Osteoblast (primary cell): ENCODE measurements at places on chromosomes 12 and 14.

- DNase-seq = no peak
Observed at GRCh38 chr14:74418031-74418430, 8.0 kb downstream of the SYNDIG1L start.

- DNase-seq = peak; percentile 99
Observed at GRCh38 chr12:123150744-123151456, at the start of gene PITPNM2. TSS of gene PITPNM2 (minus strand) at chr12:123151090. CDS start at chr12:123034590, 116,500 bp downstream.

GRCh38 chr14:62436261-62436660 lies 609.0 kb downstream of the KCNH5 start:
- no peak for DNase-seq

GRCh38 chr12:56990648-56991318 lies 15.6 kb downstream of the ZBTB39 start:
- no peak for DNase-seq

- DNase-seq = no peak
Observed at GRCh38 chr12:27460471-27460978, 14.0 kb downstream of the SMCO2 start.

DNA sequence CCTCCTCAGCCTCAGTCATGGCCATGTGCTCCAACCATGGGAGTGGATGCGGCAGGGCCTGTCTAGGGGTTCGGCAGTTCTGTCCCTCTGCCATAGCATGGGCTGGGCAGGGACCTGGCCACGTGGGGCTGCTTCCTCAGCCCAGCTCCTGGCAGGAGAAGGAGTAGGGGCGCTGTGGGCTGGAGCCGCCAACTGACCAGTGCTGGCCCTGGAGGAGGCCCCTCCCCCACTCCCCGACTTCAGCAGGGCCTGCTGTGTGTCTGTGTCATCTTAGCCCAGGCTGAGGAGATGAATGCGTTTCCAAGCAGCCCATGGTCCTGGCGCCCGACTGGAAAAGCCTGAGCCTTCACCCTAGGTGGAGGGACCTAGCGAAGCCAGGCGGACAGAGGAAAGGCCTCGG lies 2.7 kb upstream of the PACS2 start:
- peak; percentile 68 for DNase-seq

GRCh38 chr14:50932592-50933495 lies 11.4 kb downstream of the PYGL start:
- no peak for DNase-seq

DNA sequence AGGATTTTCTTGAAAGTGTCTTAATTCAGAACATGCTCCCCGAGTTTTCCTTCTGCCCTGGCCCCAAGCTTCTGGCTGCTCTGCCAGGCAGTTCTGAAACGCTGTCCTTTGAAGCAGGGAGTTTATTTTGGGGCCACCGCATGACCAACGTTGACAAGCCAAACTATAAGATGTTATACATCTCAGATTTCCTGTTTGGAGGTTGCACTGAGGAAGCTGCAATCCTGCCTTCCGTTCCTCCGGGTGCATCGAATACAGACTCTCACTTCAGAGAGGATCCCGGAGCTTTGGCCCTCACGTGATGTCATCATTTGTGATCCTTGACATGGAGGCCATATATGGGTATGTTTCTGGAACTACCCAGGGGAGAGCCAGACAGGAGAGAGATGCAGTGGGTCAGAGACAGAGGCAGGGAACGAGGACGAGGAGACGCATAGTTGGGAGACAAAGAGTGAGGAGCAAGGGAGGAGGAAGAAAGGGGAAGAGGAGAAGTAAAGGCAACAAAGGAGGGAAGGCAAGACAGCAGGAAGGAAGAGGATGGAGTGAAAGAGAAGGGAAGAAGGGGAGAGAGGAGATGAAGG lies at the start of gene ASB2:
Gene ASB2 (minus strand): TSS at position 94 of the 581 bp plus-strand sequence. CDS start 12,031 bp downstream, outside the sequence.
- DNase-seq = peak; percentile 74

- DNase-seq = peak; percentile 76
Observed at GRCh38 chr12:131829356-131829747, 1.2 kb downstream of the MMP17 start.

GRCh38 chr14:26379951-26380350 lies 217.9 kb downstream of the NOVA1 start:
- DNase-seq = no peak

DNA sequence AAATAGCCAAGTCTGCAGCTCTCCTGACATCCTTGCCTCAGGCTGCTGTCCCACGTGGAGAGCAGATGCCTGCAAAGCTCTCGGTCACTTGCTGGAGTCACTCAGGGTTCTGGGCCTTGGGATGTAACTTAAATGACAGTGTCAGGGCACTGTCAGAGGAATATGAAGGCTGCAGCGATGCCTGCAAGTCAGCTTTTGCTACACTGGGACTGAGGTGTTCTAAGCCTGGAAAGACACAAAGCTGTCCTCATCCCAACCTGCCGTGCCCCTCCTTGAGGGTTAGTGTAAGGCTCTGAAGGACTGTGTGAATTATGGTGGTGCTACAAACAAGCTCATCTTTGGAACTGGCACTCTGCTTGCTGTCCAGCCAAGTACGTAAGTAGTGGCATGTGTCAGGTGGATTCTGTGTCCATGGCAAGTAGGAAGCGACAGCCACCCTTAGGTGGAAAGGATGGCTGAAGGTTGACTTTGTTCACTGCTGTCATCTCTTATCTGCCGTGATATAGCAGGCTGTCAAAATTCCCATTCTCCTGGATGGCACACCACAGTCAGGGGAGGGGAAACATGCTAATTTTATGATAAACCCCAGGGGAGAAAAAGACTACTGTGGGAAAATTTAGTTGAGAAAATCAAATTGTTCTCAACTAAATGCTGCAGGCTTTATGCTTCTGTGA lies 79.9 kb downstream of the DAD1 start:
- DNase-seq = no peak

GRCh38 chr12:57093415-57094207 lies 4.7 kb downstream of the NAB2 start:
- DNase-seq = peak; percentile 99

- DNase-seq = no peak
Observed at GRCh38 chr14:71856199-71856919, 75.9 kb upstream of the RGS6 start.

GRCh38 chr12:104630230-104630670 lies 173.5 kb downstream of the CHST11 start:
- no peak for DNase-seq

GRCh38 chr12:72295101-72295500 lies 22.9 kb downstream of the TRHDE start:
- DNase-seq = no peak

DNA sequence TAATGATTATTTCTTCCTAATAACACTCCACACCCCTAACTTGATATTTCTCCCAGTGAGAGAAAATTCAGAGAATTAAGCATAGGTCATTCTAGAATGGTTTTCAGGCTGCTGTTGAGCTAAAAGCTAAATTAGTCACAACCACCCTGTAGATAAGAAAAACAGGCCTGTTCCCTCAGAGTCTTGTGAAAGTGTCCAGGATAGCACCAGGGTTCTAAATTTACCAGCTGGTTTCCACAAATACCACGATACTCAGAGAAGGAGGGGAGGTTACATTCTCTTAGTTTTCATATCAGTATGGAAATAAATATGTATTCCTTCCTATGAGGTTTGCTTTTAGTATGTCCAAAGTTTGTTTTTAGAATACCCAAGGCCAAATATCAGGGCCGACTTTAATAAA lies 66.0 kb upstream of the YARS2 start:
- no peak for DNase-seq

DNA sequence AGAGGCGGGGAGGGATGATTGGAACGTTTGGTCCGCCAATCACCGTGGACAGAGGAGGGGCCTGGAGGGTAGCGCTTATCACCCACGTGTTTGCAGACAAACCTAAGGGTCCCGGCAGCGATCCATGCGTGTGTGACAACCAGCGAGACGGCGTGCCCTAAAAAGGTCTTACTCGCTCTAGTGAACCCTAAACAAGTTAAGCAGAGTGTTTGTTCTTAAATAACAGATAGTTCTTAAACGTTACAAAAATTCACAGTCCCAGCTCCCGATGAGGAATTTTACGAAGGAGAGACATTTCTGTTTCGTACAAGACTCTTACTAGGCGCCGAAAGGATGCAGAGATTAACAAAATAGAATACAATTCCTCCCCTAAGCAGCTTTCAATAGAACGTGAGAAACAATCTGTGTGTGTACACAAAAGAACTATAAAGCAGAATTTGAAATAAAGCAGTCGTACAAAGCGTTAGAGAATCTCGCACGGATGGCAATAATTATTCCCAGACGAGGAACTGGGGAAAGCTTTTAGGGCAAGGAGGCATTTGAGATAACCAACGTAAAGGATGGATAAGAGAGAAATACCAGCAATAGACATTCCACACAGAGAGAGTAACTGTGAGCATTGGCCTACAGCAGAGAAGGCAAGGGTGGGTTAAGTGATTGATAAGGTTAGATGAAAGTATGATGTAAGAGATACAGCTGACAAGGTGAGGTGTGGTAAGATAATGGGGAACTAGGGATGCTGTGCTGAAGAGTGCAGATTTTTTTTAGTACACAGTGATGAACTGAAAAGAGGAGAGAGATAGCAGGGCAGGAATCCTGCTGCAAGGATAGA lies 831 bp upstream of the RPS6KA5 start:
- no peak for DNase-seq
